Gastrocnemius medialis (tissue), 4 donors: ENCODE measurements at places on chromosomes 1 and 21. TPM values are rescaled to one million over a fixed set of nuclear protein-coding genes. Genes with fewer than 3 reads are reported as not detected.

DNA sequence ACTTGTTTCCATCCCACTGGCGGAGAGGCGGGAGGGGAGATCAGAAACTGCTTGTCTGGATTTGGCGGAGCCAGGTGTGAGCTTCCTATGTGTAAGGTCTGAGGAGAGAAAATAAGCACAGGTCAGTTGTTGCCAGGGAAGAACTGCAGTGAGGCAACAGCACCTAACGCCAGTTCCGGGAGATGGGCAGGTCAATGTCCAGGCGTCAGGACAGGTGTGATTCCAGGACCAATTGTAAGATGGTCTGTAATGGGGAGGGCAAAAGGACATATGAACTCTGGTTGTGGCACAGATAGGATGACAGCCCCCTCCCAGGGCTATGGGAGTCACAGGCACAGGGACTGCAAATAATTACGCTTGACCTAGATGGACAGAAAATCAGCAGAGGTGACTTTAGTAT is 9.6 kb upstream of the KCNE1 start:
- no peaks in the 10 kb centered on the region for H3K27me3 ChIP-seq
- H3K36me3 ChIP-seq = peaks cover 49% of the 10 kb centered on the region
- H3K27ac ChIP-seq = no peak overlapping the region
- no peak for DNase-seq
- H3K4me1 ChIP-seq = peaks cover 11% of the 10 kb centered on the region
- no peak overlapping the region for H3K4me3 ChIP-seq

GRCh38 chr1:52487632-52488031 is 65.3 kb downstream of the TUT4 start:
- no peaks in the 10 kb centered on the region for H3K27me3 ChIP-seq
- DNase-seq = no peak
- H3K4me1 ChIP-seq = no peaks in the 10 kb centered on the region
- H3K4me3 ChIP-seq = no peak overlapping the region
- peaks cover 17% of the 10 kb centered on the region for H3K36me3 ChIP-seq
- H3K27ac ChIP-seq = no peak overlapping the region

DNA sequence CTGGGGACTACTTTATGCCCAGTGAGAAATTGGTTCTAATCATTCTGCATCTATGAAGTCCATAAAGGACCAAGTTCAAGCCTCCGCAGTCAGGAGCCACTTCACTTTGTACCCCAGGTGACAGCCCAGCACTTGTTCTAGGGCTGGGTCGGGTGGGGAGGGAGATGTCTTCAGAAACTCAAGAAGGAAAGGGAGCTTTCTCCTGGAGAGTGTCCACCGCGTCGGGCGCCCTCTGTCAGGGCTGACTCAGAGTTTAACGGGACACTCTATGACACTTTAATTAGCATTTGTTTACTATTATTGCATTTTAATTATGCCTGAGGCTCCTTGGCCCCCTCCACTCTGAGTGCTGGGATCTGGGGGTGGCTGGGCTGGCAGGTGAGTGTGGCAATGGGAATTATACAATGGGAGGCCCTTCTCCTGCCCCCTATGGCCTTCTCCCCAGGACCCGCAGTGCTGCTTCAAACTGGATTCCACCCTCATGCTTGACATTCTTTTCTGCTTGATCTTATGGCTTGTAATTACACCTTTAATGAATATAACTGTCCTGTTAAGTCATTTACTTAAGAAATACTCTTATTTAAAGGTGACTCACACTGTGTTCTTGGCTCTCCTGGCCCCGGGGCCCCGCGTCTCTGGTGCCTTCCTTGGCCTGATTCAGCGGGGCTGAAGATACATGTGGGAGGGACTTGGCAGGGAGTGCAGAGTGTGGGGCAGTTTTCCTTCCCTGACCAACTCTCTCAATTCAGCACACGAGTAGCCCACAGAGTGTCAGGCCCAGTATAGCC is 136.6 kb downstream of the PLXNA2 start:
- no peaks in the 10 kb centered on the region for H3K36me3 ChIP-seq
- H3K27ac ChIP-seq = peak overlapping the region; percentile 55
- H3K4me1 ChIP-seq = peaks cover 30% of the 10 kb centered on the region
- H3K4me3 ChIP-seq = no peak overlapping the region
- peak; percentile 80 for DNase-seq

- peak overlapping the region; percentile 13 for H3K27ac ChIP-seq
- H3K36me3 ChIP-seq = peaks cover 49% of the 10 kb centered on the region
- H3K27me3 ChIP-seq = no peaks in the 10 kb centered on the region
- DNase-seq = no peak
- H3K4me3 ChIP-seq = no peak overlapping the region
- H3K4me1 ChIP-seq = no peaks in the 10 kb centered on the region
Observed at GRCh38 chr1:53957194-53957818, 11.2 kb downstream of the LRRC42 start.

DNA sequence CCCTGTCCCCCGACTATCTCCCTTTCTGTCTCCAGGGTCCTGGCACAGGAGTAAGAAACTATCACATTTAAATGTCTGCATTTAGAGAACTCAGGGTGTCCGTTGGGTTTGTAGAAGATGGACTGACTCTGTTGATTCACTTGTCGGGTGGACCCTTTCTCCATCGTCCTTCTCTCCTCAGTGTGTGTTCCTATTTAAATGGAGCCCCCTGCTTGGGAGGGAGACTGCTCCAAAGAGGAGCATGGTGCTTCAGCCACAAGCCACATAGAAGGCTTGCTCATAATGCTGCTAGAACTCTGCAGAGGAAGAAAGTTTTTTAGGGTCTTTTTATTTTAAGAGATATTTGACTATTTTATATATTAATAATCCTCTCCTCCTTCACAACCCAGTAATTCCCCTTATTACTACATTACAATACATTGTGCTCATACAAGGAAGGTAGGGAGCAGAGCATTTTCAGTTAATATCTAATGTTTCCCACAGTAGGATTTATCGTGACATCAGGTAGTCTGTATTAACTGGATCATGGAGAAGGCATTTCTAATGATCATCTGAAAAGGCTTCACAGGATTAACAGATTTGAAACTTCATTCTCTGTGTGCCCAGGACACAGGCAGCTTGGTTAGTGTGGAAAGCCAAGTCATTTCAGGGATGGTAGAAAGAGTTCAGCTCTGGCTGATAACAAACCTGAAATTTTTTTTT is 13.8 kb downstream of the FGGY start:
- H3K4me1 ChIP-seq = peaks cover 11% of the 10 kb centered on the region
- peak overlapping the region; percentile 10 for H3K4me3 ChIP-seq
- no peaks in the 10 kb centered on the region for H3K27me3 ChIP-seq

GRCh38 chr1:231829332-231829731 is 202.7 kb downstream of the DISC1 start:
- no peak overlapping the region for H3K27ac ChIP-seq
- DNase-seq = no peak
- peaks cover 4% of the 10 kb centered on the region for H3K4me1 ChIP-seq
- no peaks in the 10 kb centered on the region for H3K36me3 ChIP-seq
- no peak overlapping the region for H3K4me3 ChIP-seq

The OR2T1 gene
- not detected for total RNA-seq

- no peak overlapping the region for H3K27ac ChIP-seq
- no peaks in the 10 kb centered on the region for H3K4me1 ChIP-seq
- no peaks in the 10 kb centered on the region for H3K36me3 ChIP-seq
- DNase-seq = no peak
- H3K4me3 ChIP-seq = no peak overlapping the region
Observed at GRCh38 chr21:9758141-9758540, 763.2 kb upstream of the TPTE start.

The GJA8 gene
- not detected for total RNA-seq

The FCRL6 gene
- not detected for total RNA-seq

The C1orf87 gene
- total RNA-seq = not detected

DNA sequence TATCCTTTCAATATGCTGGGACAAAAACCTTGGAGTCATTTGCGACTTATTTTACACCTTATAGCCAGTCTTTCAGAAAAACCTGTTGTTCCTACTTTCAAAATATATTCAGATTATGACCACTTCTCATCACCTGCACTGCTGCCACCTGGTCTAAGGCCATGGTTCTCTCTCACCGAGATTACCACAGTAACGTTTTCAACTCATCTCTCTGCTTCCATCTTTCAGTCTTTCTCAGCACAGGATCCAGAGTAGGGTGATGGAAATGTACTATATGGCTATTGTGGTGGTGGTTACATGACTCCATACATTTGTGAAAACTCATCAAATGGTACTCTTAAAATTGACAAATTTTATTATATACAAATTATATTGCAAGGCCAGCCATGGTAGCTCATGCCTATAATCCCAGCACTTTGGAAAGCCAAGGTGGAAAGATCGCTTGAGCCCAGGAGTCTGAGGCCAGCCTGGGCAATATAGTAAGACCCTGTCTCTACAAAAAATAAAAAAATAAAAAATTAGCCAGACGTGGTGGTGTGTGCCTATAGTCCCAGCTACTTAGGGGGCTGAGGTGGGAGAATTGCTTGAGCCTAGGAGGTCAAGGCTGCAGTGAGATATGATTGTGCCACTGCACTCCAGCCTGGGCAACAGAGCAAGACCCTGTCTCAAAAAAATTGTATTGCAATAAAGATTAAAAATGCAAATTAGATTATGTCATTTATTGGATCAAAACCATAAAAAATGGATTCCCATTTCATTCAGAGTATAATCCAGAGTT is 120.9 kb upstream of the PPP2R5A start:
- H3K36me3 ChIP-seq = no peaks in the 10 kb centered on the region
- H3K4me3 ChIP-seq = no peak overlapping the region
- no peak overlapping the region for H3K27ac ChIP-seq
- H3K27me3 ChIP-seq = no peaks in the 10 kb centered on the region

DNA sequence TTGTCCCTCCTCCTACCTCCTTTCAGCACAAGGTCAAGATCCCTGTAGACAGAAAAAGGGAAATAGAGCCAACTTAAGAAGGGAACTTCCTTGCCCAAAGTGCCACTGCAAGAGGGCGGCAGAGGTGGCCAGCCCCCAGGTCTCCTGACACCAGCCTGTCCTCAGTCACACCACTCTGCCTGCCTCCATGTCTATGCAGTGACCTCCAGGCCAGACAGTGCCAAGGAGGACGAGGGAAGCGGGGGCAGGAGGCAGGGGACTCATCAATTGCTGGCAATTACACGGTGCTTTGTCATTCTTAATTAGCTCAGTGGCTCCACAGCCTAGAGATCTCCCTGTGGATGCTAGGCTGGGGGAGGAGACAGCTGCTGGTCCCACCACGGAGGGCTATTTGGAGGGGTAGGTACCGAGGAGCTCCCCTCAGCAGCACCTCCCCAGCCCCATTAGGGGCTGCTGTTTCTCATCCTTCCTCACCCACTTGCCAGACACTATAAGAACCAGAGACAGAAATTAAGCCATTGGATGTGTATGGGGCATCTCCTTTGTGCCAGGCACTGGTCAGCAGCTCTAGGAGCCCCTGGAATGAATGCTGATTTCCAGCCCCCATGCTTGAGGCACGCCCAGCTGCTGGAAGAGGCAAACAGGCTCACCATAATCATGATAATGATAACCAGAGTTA is 6.1 kb upstream of the LDLRAP1 start:
- DNase-seq = no peak
- no peaks in the 10 kb centered on the region for H3K4me1 ChIP-seq
- no peaks in the 10 kb centered on the region for H3K27me3 ChIP-seq
- H3K36me3 ChIP-seq = no peaks in the 10 kb centered on the region

GRCh38 chr1:157403608-157404007 is 148.7 kb downstream of the FCRL5 start:
- H3K4me1 ChIP-seq = no peaks in the 10 kb centered on the region
- DNase-seq = no peak
- no peak overlapping the region for H3K27ac ChIP-seq
- H3K27me3 ChIP-seq = no peaks in the 10 kb centered on the region
- H3K36me3 ChIP-seq = no peaks in the 10 kb centered on the region

The S100A8 gene
- total RNA-seq = 7.4 TPM

DNA sequence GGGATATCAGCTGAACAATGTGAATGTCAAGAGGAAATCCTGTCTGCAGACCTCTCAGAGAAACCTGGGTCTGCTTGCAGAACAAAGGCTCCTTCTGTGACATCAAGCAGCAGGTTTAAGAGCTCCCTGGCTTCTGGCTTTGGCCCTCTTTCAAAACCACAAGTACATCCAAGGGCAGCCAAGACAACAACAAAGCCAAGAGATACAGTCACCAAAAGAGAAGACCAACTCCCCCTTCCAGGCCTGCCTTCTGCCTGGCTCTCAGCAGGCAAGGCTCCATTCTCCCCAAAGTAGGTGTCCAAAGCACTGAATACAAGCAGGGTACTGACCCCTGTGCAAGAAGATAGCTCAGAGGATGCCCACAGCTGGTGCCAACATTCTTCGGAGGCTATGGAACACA is 11.5 kb downstream of the BCAR3 start:
- H3K27me3 ChIP-seq = no peaks in the 10 kb centered on the region
- peak overlapping the region; percentile 71 for H3K27ac ChIP-seq
- peak; percentile 65 for DNase-seq
- peaks cover 68% of the 10 kb centered on the region for H3K4me1 ChIP-seq
- no peak overlapping the region for H3K4me3 ChIP-seq
- H3K36me3 ChIP-seq = no peaks in the 10 kb centered on the region

DNA sequence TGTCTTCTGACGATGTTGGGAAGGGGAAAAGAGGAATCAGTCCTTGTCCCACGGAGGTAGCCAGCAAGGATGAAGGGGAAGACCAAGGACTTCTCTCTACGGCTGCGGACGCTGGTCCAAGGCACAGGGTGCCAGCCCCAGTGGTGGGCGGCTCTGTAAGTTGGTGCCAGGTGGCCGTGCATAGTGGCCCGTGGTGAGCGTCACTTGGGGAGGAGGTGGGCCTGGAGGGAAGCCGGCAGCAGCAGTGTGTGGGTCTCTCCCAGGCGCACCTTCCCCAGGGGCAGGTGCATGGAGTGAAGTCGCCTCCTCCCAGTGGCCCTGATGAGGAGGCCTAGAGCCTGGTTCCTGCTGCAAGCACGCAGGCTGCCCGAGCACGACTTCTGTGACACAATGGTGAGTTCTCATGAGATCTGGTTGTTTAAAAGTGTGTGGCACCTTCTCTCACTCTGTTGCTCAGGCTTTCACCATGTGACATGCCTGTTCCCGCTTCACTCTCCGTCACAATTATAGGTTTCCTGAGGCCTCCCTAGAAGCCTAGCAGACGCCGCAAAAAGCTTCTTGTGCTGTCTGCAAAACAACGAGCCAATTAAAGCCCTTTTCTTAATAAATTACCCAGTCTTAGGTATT is 43.6 kb upstream of the TIAM1 start:
- no peak for DNase-seq
- no peaks in the 10 kb centered on the region for H3K27me3 ChIP-seq
- H3K4me1 ChIP-seq = no peaks in the 10 kb centered on the region
- H3K27ac ChIP-seq = no peak overlapping the region
- no peaks in the 10 kb centered on the region for H3K36me3 ChIP-seq
- H3K4me3 ChIP-seq = no peak overlapping the region

DNA sequence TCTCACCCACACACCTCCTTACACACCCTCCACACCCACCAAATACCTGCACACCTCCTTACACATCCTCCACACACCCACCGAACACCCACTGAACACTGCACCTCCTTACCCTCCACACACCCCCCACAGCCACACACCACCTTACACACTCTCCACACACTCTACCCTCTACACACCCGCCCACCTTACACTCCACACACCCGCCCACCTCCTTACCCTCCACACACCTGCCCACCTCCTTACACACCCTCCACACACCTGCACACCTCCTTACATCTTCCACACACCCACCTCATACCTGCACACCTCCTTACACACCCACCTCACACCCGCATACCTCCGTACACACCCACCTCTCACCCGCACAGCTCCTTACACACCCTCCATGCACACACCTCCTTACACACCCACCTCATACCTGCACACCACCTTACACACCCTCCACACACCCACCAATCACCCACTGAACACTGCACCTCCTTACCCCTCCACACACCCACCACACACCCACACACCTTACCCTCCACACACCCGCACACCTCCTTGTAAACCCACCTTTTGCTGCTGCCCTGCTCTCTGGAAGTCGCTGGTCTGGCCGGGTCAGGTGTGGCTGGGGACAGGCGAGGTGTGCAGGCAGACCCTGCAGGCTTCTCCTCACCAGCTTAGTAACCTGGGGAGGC is 38.5 kb downstream of the COQ8A start:
- H3K4me1 ChIP-seq = peaks cover 94% of the 10 kb centered on the region
- peak overlapping the region; percentile 99 for H3K27ac ChIP-seq
- H3K4me3 ChIP-seq = no peak overlapping the region
- no peaks in the 10 kb centered on the region for H3K36me3 ChIP-seq
